Posterior vena cava (tissue), 2 donors: ENCODE measurements at places on chromosomes 12 and 14. TPM values are rescaled to one million over a fixed set of nuclear protein-coding genes. Genes with fewer than 3 reads are reported as not detected.

- no peak for DNase-seq
These were observed 23.1 kb downstream of the LLPH start for GRCh38 chr12:66107451-66107915.

GRCh38 chr12:71771069-71771468, 16.4 kb downstream of the RAB21 start:
- no peak for DNase-seq

The NTS gene
- 1.4 TPM for total RNA-seq

DNA sequence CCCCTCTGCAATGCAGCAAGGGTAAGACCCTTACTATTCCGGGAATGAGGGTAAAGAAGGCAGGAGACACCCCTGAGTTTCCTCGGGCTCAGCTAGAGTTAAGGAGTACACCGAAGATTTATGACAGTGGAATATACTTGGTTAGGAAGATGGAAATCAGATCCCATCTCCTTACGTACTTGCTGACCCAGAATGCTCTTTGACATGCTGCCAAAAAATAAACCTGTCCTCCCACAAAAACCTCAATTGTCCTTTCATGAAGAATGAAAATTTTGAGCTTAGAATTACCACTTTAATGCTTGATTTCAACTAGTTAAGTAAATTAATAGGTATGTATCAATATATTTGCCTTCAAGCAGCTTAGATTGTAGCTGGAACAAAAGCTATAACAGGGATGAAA, 99.5 kb downstream of the PRIMA1 start:
- DNase-seq: no peak

The SLC7A7 gene
- total RNA-seq: 11.4 TPM

DNA sequence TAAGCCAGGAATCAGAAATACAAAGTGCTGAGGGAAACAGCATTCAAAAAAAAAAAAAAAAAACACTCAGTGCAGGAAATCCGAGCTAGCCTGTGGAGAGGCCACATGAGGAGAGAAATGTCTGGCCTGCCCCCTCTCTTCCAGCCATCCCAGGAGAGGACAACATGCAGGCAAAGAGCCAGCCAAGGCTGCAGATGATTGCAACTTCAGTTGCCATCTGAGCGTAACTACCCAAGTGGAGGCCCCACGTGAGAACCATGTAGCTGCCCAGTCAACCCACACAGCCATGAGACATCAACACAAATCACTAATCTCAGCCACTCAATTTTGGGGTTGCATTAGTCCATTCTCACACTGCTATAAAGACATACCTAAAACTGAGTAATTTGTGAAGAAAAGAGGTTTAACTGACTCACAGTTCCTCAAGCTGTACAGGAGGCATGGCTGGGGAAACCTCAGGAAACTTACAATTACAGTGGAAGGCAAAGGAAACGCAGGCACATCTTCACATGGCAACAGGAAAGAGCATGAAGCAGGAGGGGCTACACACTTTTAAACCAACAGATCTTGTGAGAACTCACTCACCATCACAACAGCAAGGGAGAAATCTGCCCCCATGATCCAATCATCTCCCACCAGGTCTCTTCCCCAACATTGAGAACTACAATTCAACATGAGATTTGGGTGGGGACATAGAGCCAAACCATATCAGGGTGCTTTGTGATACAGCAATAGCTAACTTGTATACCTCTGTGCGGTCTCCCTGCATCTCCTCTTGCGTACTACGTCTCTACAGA, 161.1 kb downstream of the PIWIL1 start:
- DNase-seq: no peak

GRCh38 chr12:66552716-66553115, 126.2 kb downstream of the GRIP1 start:
- no peak for DNase-seq

The TMPRSS12 gene
- not detected for total RNA-seq

GRCh38 chr12:6570264-6570887, 2.3 kb upstream of the NOP2 start:
- peak; percentile 85 for DNase-seq

DNA sequence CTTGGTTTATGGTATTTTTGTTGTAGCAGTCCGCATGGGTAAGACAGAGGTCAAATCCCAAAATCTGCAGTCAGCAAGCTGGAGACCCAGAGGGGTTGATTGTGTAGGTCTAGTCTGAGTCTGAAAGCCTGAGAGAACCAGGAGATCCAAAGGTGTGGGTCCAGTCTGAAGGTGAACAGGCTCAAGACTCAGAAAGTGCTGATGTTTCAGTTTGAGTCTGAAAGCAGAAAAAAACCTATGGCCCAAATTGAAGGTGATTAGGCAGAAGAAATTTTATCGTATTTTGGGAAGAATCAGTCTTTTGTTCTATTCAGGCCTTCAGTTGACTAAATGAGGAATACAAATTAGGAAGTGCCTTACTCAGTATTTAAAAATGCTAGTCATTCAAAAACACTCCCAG, 807.8 kb upstream of the FOXG1 start:
- no peak for DNase-seq

DNA sequence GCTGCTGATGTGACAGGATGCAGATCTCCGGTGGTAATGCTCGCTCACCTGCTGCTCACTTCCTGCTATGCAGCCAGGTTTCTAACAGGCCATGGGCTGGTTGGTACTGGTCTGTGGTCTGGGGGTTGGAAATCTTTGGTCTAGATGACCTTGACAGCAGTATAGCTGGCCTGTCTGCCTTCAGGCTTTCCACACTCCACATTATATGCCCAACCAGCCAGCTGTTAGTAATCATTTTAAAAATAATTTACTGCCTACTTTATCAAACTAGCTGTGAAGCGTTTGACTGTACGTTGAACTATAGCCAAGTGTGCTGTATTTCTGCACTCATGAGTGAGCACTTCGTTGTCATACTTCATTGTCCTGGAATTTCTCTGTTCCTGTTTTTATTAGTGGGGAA, 424.0 kb upstream of the GARIN6 start:
- DNase-seq: no peak

DNA sequence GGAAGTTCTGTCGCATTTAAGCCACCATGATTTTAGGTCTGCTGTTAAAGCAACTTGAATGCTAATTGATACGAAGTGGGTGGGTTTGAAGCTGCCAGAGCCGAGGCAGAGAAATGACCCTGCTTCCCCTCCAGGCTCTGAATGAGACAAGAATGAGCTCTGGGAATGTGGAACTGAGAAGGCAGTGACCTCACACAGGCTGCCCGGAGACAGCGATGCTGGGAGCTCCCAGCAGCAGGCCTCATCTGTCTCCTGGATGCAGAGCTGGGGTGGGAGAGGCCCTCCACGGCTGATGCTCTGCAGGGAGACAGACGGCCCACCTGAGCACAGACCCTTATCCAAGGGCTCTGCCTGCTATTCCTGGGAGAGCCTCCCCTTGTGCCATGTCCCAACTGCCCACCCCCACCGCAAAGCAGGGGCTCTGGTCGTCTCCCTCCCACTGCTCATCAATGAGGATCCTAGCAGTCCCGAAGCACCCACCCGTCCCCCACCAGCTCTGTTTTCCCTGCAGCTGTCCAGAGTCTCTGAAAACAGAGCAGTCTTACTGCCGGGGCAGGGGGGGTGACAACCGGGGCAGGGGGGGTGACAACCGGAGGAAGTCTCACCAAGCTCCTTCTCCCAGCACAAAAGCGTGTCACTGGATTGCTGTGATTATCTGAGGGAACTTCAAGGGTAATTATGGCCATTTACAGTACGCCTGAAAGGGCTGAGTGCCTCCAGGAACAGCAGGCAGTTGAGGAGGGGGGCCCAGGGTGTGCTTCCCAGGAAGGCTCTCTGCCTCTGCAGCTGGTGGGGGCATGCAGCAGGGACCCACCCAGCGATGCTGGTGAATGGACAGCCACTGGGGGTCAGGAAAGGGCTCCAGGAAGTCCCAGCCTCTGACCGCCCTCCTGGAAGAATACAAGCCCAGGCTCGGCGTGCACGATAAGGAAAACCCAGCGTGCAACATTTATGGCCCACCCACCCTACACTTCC, 67.8 kb downstream of the CHGA start:
- DNase-seq: peak; percentile 58

DNA sequence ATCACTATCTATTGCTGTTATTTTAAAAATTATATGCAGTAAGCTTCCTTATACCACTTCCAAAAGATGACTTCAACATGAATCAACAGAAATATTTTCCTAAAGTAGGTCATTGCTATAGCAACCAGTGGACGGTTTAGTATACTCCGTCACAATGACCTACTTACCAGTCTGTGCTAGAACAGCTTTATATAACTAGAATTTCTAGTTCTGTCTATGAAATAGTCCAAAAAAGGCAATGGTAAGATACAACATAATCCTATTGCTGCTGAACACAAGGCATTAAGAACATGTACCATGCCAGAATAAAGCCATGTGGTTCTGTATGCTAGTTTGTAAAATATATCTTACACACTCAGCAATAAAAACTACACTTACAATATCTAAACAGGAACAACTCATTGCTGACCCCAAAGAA, 40.7 kb upstream of the MTERF2 start:
- no peak for DNase-seq

The ANO4 gene
- total RNA-seq: 0.33 TPM

DNA sequence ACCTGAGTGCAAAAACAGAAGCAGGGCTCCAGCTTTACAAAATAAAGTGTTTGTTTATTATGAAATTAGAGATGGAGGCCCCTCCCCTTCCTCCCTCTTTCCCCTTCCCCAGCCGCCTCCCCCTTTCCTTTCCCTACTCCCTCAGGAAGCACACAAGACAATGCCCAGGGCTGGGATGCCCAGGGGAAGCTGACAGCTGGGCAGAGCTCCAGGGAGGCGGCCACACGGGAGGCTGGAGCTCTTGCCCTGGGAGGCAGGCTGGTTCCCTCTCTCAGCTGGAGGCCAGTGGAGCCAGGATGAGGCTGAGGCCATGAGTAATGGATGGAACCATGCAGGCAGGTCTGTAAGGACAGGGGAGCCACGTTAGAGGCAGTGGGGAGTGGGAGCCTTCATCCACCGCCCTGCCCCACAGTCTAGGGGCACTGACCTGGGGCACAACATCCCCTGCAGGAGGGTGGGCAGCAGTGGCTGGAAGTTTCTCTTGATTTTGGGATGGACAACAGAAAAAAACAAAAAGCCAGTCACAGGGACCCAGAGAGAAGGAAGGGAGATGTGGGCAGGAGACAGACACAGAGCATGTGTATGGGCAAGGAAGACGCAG, 5.1 kb downstream of the PSMB11 start:
- DNase-seq: no peak

GRCh38 chr12:65613692-65614091, 210.6 kb upstream of the HMGA2 start:
- DNase-seq: no peak

- no peak for DNase-seq
These were observed 619 bp downstream of the ERC1 start for GRCh38 chr12:991350-992333.

The CLEC4A gene
- 2.8 TPM for total RNA-seq

The RTL1 gene
- total RNA-seq: not detected

GRCh38 chr12:88142610-88142991, 494 bp downstream of the TMTC3 start:
- peak; percentile 83 for DNase-seq

- no peak for DNase-seq
These were observed 90.0 kb upstream of the PLEKHA5 start for GRCh38 chr12:19039515-19039914.

GRCh38 chr12:57195611-57196371, 20.8 kb upstream of the NXPH4 start:
- DNase-seq: no peak

- no peak for DNase-seq
These were observed 122.4 kb downstream of the GPR135 start for GRCh38 chr14:59342516-59343484.

The CARMIL3 gene
- 0.23 TPM for total RNA-seq

DNA sequence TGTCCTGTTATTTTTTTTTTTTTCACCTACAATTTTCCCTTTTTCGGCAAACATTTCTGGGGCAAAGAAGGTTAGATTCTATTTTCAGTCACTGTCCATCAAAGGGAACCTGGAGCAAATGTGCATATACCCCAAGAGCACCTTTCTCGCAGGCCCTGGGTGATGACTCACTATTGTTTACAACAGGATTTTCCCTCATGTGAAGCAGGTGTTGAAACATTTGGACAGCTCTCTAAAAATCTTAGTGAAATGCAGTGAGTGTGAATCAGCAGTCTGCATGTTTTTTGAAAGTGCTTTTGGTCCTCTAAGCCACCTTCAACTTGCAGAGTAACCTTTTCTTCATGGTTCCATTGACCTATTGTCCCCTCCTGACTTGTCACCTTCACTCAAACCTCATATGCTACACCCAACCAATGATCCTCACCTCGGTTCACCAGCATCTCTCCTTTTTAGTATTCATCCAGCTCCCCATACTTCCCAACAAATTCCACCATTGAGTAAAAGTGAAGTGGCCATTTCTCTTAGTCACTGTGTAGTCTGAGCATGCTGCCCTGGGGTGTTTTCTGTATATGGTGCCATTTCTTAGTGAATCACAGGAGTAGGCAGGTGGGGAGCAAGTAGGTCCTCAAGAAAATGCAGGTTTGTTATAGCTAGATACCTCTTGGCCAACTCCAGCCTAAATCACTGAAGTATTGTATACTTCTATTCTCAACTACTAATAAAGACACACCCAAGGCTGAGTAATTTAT, 260.2 kb downstream of the BMP4 start:
- DNase-seq: no peak

DNA sequence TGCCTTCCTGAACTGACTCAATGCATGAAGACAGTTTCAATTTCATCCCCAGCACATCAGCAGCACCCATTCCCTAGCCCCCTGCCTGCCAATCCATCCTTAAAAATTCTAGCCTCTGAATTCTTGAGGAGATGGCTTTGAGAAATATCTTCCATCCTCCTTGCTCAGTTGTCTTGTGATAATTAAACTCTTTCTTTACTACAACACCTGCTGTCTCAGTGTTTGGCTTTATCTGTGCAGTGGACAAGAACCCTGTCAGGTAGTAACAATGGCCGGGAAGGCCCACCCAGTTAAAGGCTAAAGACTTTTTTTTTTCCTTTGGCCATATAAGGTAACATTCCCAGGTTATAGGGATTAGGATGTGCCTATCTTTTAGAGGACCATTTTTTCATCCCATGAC, 114.4 kb upstream of the NAP1L1 start:
- no peak for DNase-seq

The SPIC gene
- total RNA-seq: not detected
